ENCODE measurements at places on chromosomes 1 and 21. TPM values are rescaled to one million over a fixed set of nuclear protein-coding genes. Genes with fewer than 3 reads are reported as not detected.
A peak's percentile ranks its signal among the peaks of the same experiment; 100 is the strongest.

DNA sequence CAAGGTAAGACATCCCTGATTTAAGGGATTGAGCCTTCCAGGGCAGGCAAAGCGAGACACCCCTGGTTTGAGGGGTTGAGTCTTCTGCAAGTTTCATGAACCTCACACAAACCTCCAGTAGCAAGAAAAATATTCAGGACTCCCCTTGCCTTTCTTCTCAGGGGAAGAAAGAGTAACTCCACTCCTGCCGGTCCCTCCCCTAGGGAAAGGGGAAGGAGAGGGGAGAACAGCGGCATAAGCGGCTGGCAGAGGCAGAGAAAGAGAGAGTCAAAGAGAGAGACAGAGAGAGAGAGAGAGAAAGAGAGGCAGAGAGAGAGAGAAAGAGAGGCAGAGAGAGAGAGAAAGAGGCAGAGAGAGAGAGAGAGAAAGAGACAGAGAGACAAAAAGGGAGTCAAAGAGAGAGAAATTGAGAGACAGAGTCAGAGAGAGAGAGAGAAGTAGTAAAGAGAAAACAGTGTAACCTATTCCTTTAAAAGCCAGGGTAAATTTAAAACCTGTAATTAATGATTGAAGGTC lies 29.5 kb upstream of the CBR3 start:
- DNase-seq: no peak
- H3K4me1 ChIP-seq: no peaks in the 10 kb centered on the region
- no peak overlapping the region for H3K27ac ChIP-seq
- H3K4me3 ChIP-seq: no peak overlapping the region
- H3K27me3 ChIP-seq: peaks cover 14% of the 10 kb centered on the region

The PPM1J gene
- 0.72 TPM for total RNA-seq

The SYCP1 gene
- not detected for total RNA-seq

GRCh38 chr1:202964791-202965410 lies 2.2 kb downstream of the CYB5R1 start:
- H3K27ac ChIP-seq: peak overlapping the region; percentile 32
- H3K36me3 ChIP-seq: no peaks in the 10 kb centered on the region
- no peaks in the 10 kb centered on the region for H3K27me3 ChIP-seq

DNA sequence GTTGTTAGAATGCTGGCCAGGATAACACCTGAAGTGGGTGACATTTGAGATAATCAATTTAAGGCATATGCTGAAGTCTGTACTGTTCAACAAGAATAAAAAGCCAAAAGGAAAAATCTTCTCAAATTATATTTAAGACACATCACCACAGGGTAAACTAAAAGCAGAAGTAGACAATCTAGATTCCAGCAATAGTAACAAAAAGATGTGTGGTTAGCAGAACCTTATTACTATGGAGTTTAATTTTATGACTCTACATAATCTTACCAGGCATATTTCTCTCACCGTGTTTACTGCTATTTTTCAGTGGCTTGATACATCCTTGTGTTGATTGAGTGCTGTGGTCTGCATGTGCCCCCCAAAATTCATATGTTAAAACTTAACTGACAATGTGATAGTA lies 300.4 kb upstream of the ZP4 start:
- no peaks in the 10 kb centered on the region for H3K27me3 ChIP-seq
- no peak overlapping the region for H3K27ac ChIP-seq
- no peak for DNase-seq
- no peak overlapping the region for H3K4me3 ChIP-seq
- no peaks in the 10 kb centered on the region for H3K4me1 ChIP-seq

The IL10 gene
- not detected for total RNA-seq

The MX2 gene
- total RNA-seq: 2.6 TPM

DNA sequence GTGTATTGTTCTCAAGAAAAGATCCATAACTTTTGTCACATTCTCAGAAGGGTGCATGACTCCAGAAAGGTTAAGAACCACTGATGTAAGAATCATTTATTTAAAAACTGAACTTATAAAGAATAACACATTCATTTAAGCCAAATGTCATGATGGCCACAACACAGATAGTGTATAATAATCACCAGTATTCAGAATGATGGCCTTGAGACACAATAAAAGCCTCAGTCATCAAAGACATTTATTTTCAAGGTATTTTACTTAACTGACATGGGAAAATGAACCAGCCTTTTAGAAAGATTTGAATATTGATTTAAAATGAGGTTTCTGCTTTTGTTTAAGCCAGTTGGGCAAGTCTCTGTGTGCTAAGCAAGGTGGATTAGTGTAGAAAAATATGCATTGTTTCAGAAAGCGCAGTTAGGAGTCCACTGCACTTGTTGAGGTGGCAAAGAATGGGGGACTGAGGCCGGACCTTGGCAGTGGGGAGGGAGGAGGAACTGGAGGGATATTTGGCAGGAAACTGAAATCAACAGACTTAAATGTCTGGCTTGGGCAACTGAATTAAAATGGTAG lies 371.9 kb upstream of the ESRRG start:
- H3K27me3 ChIP-seq: peaks cover 2% of the 10 kb centered on the region
- no peaks in the 10 kb centered on the region for H3K36me3 ChIP-seq
- no peaks in the 10 kb centered on the region for H3K4me1 ChIP-seq
- no peak for DNase-seq
- no peak overlapping the region for H3K27ac ChIP-seq
- H3K4me3 ChIP-seq: no peak overlapping the region

DNA sequence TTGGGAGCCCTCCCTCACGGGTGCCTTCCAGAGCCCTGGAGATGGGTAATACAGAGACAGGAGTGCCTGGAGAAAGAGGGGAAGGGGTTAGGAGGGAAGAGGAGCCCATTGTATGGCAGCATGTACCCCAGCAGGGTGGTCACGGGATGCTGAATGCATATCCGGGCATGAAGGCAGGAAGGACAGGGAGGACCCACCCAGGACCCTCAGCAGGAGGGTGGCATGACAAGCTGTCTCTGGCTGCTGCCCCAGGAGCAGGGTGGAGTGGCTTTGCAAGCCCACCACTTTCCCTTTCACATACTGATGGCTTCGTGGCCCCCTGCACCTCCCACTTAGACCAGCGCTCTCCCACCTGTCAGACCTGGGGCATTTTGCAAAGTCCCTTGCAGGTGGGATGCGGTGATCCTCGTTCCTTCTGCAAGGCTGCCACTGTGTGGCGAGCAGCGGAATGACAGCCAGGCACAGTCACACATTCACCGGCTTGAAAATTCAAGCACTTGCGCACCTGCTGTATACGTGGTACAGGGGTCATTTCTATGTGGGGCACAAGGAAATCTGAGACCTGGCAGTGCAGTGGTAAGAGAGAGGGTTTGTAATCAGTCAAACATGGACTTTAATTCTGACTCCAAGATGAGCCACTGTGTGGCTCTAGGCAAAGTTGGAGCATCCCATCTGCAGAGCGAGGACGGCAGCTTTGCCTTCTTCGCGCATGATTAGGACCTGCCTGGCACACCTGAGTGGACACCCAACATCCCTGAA lies 53.2 kb upstream of the TMEM51 start:
- peaks cover 9% of the 10 kb centered on the region for H3K27me3 ChIP-seq
- H3K36me3 ChIP-seq: no peaks in the 10 kb centered on the region
- no peaks in the 10 kb centered on the region for H3K4me1 ChIP-seq
- no peak overlapping the region for H3K4me3 ChIP-seq
- peak; percentile 75 for DNase-seq

DNA sequence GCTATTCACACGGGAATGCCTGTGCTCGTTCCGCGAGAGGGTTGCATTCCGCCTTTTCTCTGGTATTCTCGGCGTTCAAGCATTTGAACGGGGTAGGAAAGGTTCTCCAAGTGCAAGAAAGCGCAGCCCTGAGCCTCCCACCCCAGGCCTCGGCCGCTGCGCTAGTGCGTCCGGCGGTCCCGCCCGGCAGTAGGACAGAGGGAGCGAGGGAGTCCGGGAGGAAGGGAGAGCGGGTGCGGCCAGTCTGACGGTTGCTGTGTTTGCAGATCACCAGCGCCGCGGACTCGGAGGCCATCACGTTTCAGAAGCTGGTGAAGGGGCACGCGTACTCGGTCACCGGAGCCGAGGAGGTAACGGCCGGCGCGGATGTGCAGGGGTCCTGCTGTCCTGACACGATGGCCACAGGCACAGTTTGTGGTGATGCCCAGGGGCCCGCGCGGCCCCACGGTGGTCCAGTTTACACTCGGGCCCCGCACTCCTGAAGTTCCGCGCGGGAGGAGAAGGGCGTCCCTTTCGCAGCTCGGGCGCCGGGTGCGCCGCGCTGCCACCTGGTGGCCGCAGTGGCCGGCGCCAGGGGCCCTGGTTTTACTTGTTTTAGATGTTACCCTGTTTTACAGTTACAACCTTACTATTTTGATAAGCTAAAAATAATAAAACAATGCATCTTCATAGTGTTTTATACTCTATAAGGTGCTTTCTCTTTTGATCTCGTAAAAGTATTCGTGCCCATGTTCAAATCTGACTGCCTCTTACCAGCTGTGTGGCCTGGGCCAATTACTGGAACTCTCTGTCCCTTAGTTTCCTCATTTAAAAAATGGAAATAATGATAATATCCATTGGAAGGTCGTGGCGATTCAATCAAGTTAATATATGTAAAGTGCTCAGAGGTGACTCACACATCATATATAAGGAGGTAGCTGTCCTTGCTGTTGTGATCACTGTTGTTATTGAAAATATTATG lies 36.7 kb downstream of the CAPN2 start:
- no peaks in the 10 kb centered on the region for H3K36me3 ChIP-seq
- H3K4me3 ChIP-seq: no peak overlapping the region
- no peaks in the 10 kb centered on the region for H3K27me3 ChIP-seq
- peak; percentile 84 for DNase-seq
- H3K4me1 ChIP-seq: peaks cover 21% of the 10 kb centered on the region
- peak overlapping the region; percentile 83 for H3K27ac ChIP-seq

GRCh38 chr1:99786751-99787501 lies 20.5 kb upstream of the FRRS1 start:
- no peaks in the 10 kb centered on the region for H3K4me1 ChIP-seq
- no peak for DNase-seq
- no peaks in the 10 kb centered on the region for H3K27me3 ChIP-seq

DNA sequence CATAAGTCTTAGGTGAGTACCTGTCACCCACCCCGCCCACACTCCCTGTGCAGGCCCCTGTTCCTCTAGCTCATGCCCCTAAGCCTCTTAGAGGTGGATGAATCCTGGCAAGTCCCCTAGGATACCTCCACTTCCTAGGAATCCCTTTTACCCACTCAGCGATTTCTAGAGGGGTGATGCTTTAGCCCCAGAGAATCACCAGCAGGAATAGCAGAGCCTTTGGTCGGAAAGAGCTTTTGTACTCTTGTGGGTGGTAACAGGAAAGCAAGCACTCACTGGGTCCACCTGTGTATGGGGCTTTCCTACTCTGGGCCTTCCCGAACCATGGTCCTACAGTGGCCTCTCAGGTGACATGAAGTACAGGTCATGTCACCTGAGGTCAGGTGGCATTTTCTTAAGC lies 172.4 kb downstream of the CLIC6 start:
- DNase-seq: no peak
- no peaks in the 10 kb centered on the region for H3K36me3 ChIP-seq
- H3K27me3 ChIP-seq: no peaks in the 10 kb centered on the region
- no peak overlapping the region for H3K4me3 ChIP-seq

- no peaks in the 10 kb centered on the region for H3K27me3 ChIP-seq
- H3K4me3 ChIP-seq: no peak overlapping the region
- H3K36me3 ChIP-seq: no peaks in the 10 kb centered on the region
- no peak for DNase-seq
- no peaks in the 10 kb centered on the region for H3K4me1 ChIP-seq
Measured at GRCh38 chr1:58345215-58346035, 201.1 kb downstream of the OMA1 start.
